Immature natural killer cell (primary cell): ENCODE measurements at places on chromosomes 7 and 10. TPM values are rescaled to one million over a fixed set of nuclear protein-coding genes. Genes with fewer than 3 reads are reported as not detected.

DNA sequence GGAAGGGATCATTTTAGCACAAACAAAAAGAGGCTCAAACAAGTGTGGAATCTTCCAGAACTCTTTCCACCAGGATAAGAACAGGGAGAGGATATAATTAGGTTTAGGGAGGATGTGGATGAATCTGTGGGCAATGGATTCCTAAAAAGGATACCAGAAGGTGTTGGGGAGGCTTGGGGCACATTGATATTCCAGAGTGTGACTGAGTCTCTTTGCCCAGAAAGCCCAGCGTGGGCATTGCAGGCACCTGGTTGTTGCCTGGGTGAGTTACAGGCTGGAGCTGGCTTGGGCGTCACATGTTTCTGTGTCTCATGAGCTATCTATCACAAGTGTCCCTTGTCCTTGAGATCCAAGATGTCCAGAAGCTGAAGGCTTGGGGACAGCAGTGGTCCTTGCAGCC lies 3.3 kb downstream of the COL26A1 start:
- no peak for DNase-seq

GRCh38 chr10:1476455-1476803 lies 260.9 kb downstream of the ADARB2 start:
- DNase-seq: no peak

- no peak for DNase-seq
Observed at GRCh38 chr7:146119002-146119401, 2.4 kb downstream of the CNTNAP2 start.

- no peak for DNase-seq
Observed at GRCh38 chr10:93598157-93598556, 2.9 kb downstream of the RBP4 start.

- no peak for DNase-seq
Observed at GRCh38 chr7:151987748-151988529, 31.7 kb downstream of the GALNTL5 start.

HHEX gene
- 5.5 TPM for polyA plus RNA-seq

DNA sequence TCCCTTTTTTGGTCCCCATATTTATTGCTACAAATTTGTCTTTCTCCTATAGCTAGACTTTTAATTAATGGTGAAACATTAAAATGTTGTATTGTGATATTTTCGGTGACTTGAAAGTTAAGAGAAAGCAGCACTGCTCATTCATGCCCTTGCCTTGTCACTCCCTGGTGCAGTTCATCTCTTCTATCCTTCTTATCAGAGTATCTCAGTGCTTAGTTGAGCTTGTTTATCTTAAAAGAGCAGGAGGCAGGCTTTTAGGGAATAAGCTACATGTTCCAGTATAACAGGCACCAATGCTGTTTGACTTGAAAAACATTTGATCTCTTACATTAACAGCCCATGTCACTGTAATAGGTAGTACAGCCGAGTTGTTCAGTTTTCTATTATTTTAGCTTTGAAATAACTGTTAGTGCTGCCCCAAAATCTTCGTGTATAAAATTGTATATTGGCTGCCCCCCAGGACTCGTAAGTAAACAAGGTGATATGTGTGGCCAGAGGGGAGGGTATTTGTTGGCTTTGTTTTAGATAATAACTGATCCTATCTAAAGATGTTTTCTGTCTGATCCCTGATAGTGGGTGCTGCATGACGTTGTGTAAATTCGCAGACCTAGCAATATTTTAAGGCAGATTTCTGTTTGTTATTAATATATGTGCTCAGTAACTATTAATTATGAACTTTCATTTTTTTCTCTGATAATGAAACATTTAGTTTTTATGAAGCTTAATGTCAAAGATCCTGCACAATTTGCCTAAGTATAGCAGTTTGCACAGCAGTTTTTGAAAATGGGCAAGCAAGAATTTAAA lies 96.5 kb downstream of the BTRC start:
- DNase-seq: no peak

DNA sequence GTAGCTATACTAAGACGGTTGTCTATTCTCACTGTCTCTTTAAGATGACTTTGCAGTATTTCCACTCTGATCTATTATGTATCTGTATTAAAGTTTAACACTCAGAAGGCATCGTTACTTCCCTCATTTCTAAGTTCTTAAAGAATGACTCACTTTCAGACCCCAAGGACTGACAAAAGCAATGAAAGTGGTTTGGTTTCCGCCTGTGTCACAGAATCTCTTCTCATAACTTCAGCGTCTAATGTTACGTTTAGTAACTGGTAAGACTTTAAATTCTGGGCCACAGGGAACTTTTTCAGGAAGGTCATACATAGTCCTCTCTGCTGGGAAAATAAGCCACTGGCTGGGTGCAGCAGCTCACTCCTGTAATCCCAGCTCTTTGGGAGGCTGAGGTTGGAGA lies 892.0 kb upstream of the AUTS2 start:
- DNase-seq: no peak

- DNase-seq: no peak
Observed at GRCh38 chr7:157682946-157683746, 346.3 kb downstream of the DNAJB6 start.

DNA sequence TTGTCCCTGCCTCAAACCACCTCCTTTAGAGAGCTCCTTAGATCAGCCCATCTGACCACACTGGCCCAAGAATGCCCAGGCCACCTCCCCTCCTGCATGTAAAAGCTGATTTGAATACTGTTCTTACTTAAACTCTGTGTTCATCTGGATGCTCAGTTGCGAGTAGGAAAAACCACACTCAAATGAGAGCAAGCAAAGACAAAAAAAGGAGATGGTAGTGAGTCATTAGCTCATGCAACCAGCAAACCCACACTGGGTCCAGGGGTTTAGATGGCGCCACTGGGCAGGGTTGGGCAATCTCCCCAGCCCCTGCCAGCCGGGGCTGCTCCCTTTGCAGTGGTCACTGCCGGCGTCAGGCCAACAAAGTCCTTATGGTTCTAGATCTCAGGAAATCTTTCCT lies 32.7 kb downstream of the TSPAN15 start:
- no peak for DNase-seq

DNA sequence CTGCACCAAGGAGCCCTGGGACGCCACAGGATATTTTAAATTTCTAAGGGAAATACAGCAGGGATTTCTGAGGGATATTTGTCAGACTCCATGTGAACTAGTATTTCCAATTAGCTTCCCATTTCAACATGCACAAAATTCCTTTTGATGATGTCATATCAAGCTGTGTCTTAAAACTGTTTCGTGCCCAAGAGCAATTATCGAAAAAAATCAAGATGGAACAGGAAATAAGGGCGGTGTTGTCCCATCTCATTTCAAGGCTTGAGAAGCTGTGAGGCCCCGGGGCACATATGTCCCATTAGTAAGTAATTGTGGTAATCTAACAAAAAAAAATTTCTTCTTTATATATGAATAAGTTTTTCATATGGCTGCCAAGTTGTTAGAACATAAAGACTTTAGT lies 47.4 kb downstream of the PPP1R17 start:
- DNase-seq: no peak

DNA sequence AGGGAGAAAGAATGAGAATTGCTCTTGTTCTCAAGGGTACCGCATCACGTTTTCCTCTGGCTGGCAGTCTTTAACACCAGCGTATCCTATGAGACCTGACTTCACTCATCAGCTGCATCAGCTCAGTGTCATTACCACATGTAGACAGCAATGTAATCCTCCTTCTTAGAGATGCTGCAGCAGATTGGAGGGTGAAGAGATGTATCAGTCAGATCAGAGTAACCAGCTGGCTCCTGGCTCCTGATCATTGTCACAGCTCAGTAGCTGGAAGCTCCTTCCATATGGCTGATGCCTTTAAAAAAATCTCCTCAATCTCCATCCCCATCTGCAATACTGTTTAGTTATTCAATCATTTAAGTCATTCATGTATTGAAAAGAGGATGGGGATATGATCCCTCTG lies 39.7 kb upstream of the EPHB6 start:
- no peak for DNase-seq

SLC39A12 gene
- not detected for polyA plus RNA-seq

DNA sequence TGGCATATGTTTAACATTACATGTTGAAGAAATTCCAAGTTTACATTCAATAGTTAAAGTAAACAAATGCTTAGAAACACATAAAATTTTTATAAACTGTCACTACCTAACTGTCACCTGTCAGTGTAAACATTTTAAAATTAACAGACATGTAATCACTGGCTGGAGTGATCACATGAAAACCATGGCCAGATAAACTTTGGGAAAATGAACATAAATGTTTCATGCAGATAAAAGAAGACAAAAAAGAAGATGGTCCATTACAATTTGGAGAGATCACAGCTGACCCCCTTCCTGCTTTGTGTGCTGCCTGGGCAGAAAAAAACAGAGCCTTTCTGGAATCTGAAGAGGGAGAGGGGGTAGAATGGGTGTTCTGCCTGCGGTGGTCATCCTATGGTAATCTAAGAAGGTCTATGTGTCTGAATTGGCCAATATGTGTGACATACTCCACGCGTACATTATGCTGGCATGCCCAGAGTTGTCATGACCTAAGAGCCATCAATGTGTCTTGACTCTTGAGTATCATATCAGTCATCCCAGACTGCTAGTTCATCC lies 57.5 kb upstream of the MEOX2 start:
- no peak for DNase-seq

DNA sequence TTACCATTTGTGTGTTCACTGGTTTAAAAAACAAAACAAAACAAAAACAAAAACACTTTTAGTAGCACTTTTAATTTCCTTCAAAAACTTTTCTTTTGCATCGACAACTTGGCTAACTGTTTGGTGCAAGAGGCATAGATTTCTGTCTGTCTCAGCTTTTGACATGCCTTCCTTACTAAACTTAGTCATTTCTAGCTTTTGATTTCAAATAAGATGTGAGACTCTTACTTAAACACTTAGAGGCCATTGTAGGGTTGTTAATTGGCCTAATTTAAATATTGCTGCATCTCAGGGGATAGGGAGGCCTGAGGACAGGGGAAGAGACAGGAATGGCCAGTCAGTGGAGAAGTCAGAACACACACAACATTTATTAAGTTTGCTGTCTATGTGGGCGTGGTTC lies 66.3 kb downstream of the AVL9 start:
- DNase-seq: no peak

DNA sequence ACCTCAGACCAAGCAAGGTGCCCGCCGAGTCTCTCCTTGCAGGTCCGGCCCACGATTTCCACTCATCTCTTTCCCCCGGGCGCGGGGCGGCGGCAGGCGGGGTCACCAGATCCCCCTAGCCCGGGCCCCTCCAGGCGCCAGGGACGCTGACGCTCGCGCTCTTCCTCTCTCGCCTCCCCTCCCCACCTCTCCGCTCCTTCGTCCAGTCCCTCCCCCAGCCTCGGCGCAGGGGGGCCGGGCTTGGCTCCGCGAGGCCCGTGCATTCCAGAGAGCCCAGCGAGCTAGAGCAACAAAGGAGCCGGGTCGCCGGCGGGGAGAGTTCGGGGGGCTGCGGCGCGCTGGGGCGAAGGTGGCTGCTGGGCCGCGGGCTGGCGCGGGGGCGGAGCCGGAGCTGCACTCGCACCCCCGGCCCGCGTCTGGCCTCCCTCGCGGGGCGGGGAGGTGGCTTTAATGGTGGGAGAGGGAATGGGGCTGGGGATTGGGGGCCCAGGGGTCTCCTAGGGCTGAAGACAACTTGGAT lies at the start of gene SMO:
TSS of gene SMO (plus strand) at position 262 of the 520 bp plus-strand sequence. CDS start 519 bp downstream, outside the sequence.
- no peak for DNase-seq
